Activated gamma-delta T cell (primary cell): ENCODE measurements at places on chromosomes 2 and 18.

DNA sequence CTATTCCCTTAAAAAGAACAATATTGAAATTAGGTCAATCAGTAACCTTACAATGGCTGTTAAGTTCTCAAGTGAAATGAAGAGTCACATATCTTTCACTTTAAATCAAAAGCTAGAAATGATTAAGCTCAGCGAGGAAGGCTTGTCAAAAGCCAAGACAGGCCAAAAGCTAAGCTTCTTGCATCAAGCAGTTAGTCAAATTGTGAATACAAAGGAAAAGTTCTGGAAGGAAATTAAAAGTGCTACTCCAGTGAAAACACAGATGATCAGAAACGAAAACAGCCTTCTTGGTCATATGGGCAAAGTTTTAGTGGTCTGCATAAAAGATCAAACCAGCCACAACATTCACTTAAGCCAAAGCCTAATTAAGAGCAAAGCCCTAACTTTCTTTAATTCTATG lies 402.6 kb upstream of the ZEB2 start:
- no peak for DNase-seq

GRCh38 chr2:240893363-240893844 lies 2.6 kb downstream of the MAB21L4 start:
- DNase-seq = no peak

GRCh38 chr2:110998311-110998710 lies 122.4 kb upstream of the BCL2L11 start:
- DNase-seq = no peak

DNA sequence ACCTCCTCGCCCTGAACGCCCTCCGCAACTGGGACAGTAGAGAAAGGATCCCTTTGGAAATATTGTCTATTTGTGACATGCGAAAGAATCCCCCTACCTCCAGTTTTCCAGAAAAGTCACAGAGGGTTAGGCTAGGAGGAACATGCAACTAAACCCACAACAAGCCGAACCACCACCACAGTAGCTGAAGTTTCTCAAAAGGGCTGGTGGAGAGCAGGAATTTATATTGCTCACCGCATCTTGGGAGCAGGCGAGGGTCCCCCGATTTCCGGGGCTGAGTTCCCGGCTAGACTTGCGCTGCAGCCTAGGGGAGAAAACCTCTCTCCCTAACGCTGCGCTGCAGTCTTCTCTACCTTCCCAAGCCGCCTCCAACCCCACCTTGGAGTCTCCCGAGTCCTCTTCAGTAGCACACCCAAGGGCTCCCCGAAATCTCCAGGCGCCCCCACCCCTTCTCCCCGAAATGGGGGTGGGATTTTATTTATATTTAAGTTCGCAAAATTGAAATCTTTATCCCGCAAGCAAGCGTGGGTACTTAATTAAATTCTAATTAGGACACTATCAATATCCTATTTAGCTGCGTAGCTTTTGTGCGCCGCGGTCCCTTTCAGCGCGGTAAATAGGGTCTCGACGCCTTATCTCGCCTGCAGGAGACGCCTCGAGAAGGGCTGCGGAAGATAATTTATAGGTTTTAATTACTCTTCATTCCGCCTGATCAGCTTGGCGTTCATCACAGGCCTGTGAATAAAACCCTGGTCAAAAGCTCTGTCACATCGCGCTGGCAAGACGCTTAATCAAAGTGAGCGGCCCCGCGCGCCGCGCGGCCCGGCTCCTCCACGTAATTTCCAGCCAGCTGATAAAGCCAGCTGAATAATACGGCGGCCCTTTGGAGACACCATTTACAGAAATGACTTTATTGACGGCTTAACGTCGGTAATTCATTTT lies 2.0 kb upstream of the EN1 start:
- no peak for DNase-seq

- no peak for DNase-seq
Measured at GRCh38 chr2:95361216-95361980, 41.1 kb upstream of the FAHD2A start.
